Activated naive CD8-positive, alpha-beta T cell treated with anti-CD3 and anti-CD28 coated beads, Interleukin-2, amount 10 ng/mL, durations not matched to agents 7 days and 5 days (primary cell): ENCODE measurements at places on chromosomes 6 and 20. TPM values are rescaled to one million over a fixed set of nuclear protein-coding genes. Genes with fewer than 3 reads are reported as not detected.

ABHD16B gene
- not detected for total RNA-seq

CTCFL gene
- total RNA-seq, result not detected

HELZ2 gene
- 128 TPM for total RNA-seq

MOG gene
- not detected for total RNA-seq

FITM2 gene
- total RNA-seq, result 4.5 TPM

LY6G6F gene
- total RNA-seq, result not detected

STMN3 gene
- 45.6 TPM for total RNA-seq

EHMT2 gene
- 77.5 TPM for total RNA-seq

ROS1 gene
- not detected for total RNA-seq

LIME1 gene
- 144 TPM for total RNA-seq

TSBP1 gene
- total RNA-seq, result not detected

COL11A2 gene
- total RNA-seq, result 1.00 TPM

GPR63 gene
- total RNA-seq, result 1.4 TPM

ACTR5 gene
- total RNA-seq, result 10.4 TPM

POLR1C gene
- total RNA-seq, result 28.8 TPM

TENT5A gene
- total RNA-seq, result 3.1 TPM

ELOVL4 gene
- 0.78 TPM for total RNA-seq

CLVS2 gene
- not detected for total RNA-seq

PHACTR3 gene
- total RNA-seq, result not detected

- DNase-seq, result no peak
These were observed 991.8 kb upstream of the ADGRB3 start for GRCh38 chr6:67643281-67643680.

- DNase-seq, result no peak
These were observed 144.8 kb downstream of the PDSS2 start for GRCh38 chr6:107314531-107314939.

- no peak for DNase-seq
These were observed 18.6 kb downstream of the TTPAL start for GRCh38 chr20:44494266-44494665.

- no peak for DNase-seq
These were observed 268.6 kb downstream of the ERMARD start for GRCh38 chr6:170019818-170020583.

GRCh38 chr6:72290620-72291019, 331.2 kb upstream of the KCNQ5 start:
- DNase-seq, result no peak

- no peak for DNase-seq
These were observed 18.0 kb downstream of the HECA start for GRCh38 chr6:139152892-139153271.

- DNase-seq, result no peak
These were observed 124.7 kb upstream of the SPACA1 start for GRCh38 chr6:87922947-87923330.

DNA sequence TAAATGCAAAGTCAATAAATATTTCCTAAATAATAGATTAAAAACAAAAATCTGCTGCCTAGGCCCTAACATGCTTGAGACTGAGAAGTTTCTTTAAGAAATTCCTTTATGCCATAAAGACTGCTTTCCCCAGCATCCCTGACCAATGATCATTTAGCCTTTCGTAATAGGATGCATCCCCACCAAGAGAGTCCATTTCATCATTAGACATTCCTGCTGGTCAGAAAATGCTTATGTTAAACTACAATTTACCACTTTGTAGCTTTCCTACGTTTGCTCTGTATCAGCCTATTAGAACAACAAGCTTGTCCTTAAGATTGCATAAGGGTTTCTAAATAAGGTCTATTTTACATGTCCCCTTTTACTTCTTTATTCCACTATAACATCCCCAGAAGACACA, 59.8 kb upstream of the HSF2 start:
- no peak for DNase-seq

DNA sequence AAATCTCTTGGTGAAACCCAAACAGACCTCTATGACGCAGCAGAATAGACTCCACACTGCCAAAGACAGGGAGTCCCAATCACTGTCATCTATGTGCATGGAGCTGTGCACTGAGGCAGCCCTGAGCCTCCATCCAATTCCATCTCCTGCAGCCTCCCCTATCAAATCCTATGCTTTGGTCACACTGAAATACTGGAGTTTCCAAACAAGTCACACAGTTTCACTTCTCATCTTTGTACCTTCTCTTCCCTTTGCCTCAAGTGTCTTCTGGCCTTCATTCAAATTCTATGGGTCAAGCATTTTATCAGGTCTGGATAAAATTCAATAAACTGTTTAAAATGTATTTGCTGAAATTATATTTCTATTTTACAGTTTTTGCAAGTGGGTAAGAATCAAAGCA, 38.5 kb downstream of the FBXL4 start:
- DNase-seq, result no peak

GRCh38 chr6:156698239-156699016, 78.8 kb upstream of the ARID1B start:
- no peak for DNase-seq

GRCh38 chr6:109456710-109457561, 1.4 kb upstream of the MICAL1 start:
- DNase-seq, result no peak

GRCh38 chr20:32773855-32774254, 11.7 kb downstream of the DNMT3B start:
- no peak for DNase-seq

GRCh38 chr6:88588938-88589337, 374.5 kb downstream of the RNGTT start:
- no peak for DNase-seq

DNA sequence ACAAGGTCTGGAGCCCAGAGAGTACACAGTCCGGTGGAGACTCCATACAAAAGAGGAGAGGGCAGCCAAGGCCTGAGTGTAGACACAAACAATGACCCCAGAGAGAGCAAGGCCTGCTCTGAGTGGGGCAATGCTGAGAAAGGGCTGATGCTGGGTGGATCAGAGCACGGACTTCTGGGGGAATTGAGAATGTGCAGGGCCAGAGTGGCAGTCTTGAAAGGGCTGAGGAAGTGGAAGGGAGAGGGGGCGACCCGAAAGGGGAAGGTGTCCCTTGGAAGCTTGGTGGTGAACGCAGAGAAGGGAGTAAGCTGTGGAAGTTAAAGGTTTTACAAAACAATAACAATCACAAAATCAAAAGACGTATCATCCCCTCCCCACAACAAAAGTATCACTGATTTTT, 12.0 kb upstream of the GRM4 start:
- peak; percentile 12 for DNase-seq

DNA sequence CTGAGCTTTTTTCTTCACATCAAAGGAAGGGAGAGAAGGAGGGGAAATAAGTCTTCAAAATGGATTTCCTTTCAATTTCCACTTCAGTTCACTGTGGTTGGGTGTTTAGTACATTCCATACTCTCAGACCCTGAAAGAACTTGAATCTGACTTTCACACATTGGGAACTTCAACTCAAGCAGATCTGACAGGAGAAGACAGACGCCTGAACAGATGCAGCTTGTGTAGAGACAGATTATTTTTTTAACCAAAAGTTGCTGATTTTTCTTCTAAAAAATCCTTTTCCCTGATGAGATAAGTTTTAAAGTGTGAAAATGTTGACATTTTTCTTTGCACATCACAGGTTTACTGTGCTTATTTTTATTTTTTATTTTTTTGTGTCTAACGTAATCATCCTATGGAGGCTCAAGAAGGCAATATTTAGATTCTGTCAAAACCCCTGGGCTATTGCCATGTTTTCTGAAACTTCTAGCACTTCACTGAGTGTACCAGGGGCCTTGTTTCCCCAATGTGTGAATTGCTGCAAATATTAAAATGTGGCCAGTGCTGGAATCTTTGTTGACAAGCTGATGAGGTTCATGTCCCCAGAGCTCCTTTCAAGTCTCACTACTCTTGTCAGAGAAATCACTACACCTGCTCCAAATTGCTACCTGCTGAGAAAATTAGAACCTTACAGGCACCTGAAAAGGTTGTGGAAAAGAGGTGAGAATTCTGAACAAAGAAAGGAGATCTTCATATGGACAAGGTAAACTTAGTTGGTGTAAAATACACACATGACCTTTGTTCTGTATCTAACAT, 214.8 kb upstream of the BTBD3 start:
- DNase-seq, result no peak

GRCh38 chr6:155970876-155971708, 515.5 kb upstream of the NOX3 start:
- DNase-seq, result no peak

- no peak for DNase-seq
These were observed 2.0 kb upstream of the SDC4 start for GRCh38 chr20:45350217-45350616.

GRCh38 chr20:57267158-57267821, 849 bp upstream of the BMP7 start:
- DNase-seq, result no peak

GRCh38 chr6:159606786-159607185, 86.3 kb downstream of the SOD2 start:
- no peak for DNase-seq

GRCh38 chr6:127403636-127404035, 55.6 kb downstream of the KIAA0408 start:
- DNase-seq, result no peak

DNA sequence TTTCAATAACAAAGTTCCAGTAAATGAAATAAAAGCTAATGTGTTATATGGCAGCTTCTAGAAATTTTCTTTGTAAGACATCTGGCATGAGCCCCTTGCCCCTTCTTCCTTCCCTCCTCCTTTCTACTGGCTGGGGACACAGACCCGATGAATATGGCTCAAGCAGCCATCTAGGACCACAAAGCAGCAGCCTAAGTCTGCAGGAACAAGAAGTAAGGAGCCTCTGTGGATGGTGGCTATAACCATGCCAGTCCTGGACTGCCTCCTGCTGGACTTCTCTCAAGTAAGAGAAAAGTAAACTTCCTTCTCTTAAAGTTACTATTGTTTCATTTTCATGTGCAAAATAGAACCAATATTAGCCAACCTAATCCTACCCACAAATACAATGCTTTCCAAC, 114.9 kb upstream of the DST start:
- no peak for DNase-seq

- no peak for DNase-seq
These were observed 840 bp downstream of the PPP1R3D start for GRCh38 chr20:59939052-59939878.

- DNase-seq, result no peak
These were observed 34.0 kb downstream of the BTBD3 start for GRCh38 chr20:11951696-11952095.

DNA sequence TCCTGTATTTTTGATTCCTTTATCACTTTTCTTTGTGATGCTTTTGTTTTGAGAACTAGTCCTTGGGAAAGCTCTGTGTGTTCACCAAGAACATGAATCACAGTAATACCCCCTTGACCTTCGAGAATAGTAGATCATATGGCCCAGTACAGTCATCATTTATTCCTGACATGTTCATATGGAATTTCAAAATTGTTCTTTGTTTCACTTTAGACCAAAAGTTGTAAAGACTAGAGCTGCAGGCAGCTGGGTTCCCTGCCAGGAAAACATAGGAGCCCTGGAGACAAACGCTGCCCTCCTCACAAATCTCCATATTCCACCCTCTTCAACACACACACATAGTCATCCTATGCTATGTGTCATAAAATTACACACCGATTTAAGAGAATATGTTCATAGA, 621.2 kb upstream of the EYS start:
- no peak for DNase-seq

GRCh38 chr6:98828211-98828788, 6.1 kb upstream of the POU3F2 start:
- no peak for DNase-seq

- no peak for DNase-seq
These were observed 23.1 kb upstream of the PBOV1 start for GRCh38 chr6:138241381-138241780.

- no peak for DNase-seq
These were observed 86.8 kb downstream of the ARHGAP18 start for GRCh38 chr6:129623008-129623732.

GRCh38 chr20:31562241-31562640, 42.8 kb upstream of the ID1 start:
- DNase-seq, result no peak

GRCh38 chr6:166145751-166146150, 21.9 kb downstream of the TBXT start:
- no peak for DNase-seq

DNA sequence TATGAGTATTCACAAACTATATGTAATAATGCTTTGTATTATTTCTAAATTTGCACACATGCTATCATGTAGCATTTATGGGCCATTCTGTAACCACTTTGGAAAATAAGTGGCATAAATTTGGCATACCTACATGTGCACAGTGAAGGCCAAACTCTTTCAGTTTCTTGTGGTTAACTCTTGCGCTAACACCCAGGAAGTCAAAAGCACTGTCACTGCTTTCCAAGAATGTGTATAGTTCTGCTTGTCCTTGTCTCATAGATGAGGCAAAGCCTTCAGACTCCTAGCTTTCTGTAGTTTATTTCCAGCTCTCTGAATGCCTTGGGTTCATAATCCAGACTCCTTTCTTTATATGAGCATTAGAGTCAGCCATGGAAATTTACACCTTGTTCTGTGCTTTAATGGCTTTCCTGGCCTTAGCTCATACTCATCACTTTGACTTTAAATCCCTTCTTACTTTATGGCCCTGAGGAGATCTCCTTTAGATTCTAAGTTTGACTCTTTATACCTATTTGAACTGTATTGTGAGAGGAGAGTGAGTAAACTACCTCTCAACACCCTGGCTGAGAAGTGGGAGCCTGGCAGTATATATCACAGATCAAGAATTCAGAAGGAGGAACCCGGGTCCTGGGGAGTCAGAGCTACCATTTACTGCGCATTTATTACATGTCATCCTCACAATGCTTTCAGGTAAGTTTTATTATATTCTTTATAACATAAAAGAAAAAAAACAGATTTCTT, 949 bp upstream of the SLC17A3 start:
- DNase-seq, result no peak
